ENCODE measurements at places on chromosomes 7 and 10. TPM values are rescaled to one million over a fixed set of nuclear protein-coding genes. Genes with fewer than 3 reads are reported as not detected.

DNA sequence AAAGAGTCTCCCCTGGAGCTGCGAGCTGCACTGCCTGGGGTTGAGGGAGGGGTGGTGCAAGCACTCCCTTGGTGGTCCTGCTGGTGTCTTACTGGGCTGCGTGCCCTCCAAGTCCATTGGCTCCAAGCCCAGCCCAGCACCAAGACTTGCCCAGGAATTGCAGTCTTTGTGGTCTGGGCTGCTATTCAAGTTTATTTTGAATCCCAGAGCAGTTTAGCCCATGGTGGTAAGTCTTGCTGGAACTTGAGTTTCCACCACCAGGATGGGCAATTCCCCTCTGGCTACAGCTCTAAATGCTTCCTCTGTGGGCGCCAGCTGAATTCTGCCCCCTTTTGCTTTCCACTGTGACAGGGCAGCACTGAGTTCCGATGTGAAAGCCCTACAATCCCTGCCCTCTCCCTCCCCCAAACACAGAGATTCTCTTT lies 25.1 kb downstream of the GALNT11 start:
- peaks cover 20% of the 10 kb centered on the region for H3K4me1 ChIP-seq
- H3K36me3 ChIP-seq, result no peaks in the 10 kb centered on the region
- no peaks in the 10 kb centered on the region for H3K27me3 ChIP-seq
- no peak overlapping the region for H3K27ac ChIP-seq

- H3K27ac ChIP-seq, result no peak overlapping the region
- H3K4me3 ChIP-seq, result no peak overlapping the region
- H3K4me1 ChIP-seq, result no peaks in the 10 kb centered on the region
Measured at GRCh38 chr7:155141562-155141961, 71.4 kb downstream of the HTR5A start.

The TRIL gene
- 0.29 TPM for total RNA-seq

The CHN2 gene
- total RNA-seq, result under 0.01 TPM
